ENCODE measurements at places on chromosomes 2 and 18. TPM values are rescaled to one million over a fixed set of nuclear protein-coding genes. Genes with fewer than 3 reads are reported as not detected.
A peak's percentile ranks its signal among the peaks of the same experiment; 100 is the strongest.

DNA sequence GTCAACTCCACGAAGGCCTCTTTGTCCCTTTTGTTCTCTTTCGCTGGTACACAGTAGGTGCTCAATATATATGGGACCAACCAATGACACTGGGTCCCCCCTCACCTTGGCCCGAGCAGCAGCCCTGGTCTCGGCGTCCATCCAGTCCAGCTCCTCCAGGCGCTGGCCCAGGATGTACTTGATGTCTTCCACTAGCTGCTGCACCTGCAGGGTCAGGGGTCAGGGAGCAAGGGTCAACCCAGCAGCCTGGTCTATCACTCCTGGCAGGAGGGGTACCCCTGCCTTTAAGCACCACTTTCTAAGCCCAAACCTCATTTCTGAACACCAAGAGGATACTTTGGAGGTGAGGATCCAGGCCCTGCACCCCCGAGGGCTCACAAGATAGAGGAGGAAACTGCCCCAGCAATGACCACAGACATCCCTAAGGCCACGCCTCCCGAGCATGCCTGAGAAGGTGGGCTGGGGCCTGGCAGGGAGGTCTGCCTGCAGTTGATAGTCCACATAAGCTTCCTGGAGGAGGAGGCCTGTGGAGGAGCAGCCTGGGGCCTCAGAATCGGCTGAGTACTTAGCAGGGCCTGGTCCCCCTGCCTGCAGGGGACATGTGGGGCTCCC is 4.2 kb downstream of the ECEL1 start:
- no peak for DNase-seq

DNA sequence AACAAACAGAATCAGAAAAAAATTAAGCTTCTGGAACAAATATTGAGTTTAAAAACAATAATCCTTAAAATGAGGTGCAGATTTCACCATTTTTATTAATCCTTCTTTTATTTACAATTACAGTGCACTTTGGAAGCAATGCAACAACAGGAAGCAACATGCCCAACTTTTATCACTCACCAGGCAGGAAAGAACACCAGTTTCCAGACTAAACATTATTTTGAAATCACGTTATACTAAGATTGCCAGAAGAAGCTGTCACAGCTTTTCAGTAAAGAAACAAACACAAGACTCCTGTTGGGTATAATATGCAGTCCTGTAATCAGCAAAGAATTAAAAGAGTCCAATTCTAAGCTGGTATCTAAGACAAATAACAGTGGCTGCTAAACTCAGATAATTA is 137.9 kb upstream of the ZC3H15 start:
- DNase-seq = no peak

DNA sequence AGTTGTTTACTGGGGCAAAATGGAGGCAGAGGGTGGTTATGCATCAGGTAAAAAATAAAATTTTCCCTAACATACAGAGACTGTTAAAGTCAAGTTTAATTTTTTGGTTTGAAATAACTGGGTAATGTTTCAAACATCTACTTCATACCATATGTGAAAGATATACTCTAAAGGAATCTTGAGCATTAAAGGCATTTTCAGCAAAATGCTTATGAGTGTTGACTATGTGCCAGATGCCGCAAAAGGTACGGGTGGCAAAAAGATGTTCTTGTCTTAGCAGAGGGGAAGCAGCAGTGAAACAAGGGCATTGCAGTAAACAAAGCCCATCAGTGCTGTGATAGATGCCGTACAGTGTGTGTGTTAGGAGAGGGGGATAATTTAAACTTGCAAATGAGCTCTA is 263.1 kb upstream of the ID2 start:
- no peak for DNase-seq

DNA sequence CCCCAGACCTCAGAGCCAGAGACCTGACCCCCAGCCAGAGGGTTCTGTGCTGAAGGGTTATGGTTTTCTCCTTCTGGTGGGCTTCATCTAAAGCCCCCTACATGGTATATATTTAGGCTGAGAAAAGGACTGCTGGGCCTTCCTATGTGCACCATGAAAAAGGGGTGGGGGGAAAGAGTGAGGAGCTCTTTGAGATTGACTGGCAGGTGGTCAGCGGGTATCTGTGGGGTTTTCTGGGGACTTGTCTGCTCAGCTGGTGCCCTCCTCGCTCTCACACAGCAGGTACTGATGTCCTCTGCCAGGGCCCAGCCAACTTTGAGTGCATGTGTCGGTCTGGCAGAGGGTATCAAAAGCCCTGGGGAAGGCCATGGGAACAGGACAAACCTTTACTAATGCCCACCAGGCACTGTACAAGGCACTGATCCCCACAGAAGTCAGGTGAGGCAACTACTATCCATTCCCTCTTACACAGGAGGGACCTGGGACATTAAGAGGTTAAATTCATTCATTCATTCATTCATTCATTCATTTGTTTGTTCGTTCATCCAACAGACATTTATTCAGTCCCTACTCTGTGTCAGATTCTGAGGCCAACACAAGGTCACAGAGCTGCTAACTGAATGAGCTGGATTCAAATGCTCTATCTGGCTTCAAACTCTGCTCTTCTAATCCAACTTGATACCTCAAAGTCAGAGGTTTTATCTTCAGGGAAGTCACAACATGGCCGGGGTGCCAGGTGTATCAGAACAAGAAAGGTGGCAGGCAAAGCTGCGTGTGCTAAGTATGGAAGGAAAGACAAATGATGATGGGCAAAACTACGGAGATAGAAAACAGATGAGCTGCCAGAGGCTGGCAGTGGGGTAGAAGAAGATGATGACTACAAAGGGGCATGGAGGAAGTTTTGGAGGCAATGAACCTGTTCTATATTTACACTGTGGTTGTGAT is 44.6 kb downstream of the REEP1 start:
- no peak for DNase-seq

DNA sequence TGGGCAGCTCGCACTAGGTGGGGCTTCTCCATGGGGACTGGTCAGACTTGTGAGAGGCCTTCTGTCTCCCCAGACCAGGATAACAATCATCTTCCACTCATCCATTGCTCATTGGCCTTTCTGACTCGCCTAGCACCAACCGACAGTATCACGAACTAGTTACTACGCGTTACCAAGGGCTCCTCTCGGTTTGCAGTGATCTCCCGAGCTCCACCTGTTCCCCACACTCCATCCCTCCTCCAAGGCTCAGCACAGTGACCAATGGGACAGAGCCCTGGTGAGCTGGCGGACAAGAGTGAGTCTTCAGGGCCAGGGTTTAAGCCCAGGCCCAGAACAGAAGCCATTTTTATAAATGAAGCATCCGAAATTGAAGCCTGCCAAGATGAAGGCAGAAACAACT is 42.8 kb upstream of the SMAD7 start:
- DNase-seq = no peak

DNA sequence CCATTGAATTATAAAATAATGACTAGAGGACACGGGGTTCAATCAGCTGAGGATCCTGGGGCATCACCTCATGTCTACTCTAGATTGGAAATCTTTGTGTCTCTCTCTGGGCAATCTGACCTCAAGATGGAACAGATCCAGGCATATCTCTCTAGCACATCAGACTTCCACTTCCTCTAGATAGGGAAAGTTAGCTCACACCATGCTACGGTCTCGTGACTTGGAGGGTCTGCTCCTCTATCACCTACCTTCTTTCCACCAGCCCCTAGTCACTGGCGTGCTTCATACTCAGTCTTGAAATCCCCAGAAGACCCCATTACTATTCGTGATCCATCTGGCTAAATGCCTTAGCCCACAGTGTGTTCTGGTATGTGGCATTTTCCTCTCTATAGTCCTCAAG is 148.8 kb downstream of the ANKRD44 start:
- no peak for DNase-seq

DNA sequence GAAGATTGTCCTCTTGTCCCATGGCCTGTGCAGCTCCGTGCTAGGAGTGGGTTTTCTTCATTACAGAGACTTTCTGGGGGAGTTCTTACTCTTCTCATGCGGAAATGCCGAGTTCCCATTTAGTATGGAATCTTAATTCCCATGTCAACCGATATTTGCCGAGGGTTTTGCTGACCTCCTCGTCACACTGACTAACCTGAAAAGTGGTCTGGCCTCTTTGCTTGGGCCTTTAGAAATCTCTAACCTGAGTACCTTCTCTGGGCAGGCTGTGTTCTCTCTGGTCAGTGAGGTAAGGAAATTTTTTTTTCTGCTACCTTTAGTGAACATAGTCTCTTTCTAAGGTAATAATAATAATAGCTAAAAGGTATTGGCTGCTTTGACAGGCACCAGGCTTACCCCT is 10.9 kb upstream of the EML6 start:
- DNase-seq = no peak

DNA sequence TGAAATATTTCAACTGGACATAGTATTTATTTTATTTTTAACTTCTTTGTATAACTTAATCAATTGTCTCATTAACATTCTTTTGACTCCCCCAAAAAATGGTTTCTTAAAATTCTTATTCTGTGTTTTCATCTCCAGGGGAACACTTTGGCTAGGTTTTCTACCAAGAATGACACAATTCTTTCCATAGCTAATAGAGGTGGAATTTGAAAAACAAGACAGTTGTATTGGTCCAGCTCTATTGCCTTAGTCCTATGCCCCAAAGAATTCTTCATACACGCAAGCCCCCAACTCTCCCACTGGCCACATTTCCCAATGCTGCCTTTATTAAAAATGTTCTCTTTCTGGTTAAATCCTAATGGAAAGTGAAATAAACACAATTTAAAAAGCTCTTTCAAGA is 104.7 kb upstream of the PKDCC start:
- DNase-seq = no peak

- no peak for DNase-seq
These were observed 195.8 kb upstream of the SMAD2 start for GRCh38 chr18:48126240-48126639.

- DNase-seq = no peak
These were observed 157.4 kb downstream of the FHOD3 start for GRCh38 chr18:36454848-36455458.

- no peak for DNase-seq
These were observed 13.5 kb downstream of the ZFP36L2 start for GRCh38 chr2:43212931-43213330.

- no peak for DNase-seq
These were observed 353.8 kb downstream of the INSIG2 start for GRCh38 chr2:118442046-118442445.

- DNase-seq = no peak
These were observed 32.1 kb downstream of the HK2 start for GRCh38 chr2:74865770-74866674.

DNA sequence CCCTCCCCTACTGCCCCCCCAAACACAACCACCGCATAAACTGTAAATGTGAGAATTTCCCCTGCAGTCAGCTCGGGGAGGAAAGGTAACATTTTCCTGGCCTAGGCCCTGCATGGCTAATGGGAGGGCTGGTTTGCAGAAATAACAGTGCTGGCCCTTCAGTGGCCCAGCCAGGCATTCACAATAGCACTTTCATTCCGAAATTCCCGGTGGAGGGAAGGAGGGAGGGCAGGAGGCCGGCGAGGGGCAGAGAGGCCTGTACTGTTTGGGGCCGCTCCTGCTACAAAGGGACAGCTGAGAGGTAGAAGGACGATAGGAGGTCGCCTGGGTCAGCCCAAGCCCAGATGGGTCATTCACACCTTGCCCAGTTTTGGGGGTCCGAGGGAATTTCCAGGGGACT is 11.3 kb downstream of the CYP26B1 start:
- DNase-seq = peak; percentile 68

DNA sequence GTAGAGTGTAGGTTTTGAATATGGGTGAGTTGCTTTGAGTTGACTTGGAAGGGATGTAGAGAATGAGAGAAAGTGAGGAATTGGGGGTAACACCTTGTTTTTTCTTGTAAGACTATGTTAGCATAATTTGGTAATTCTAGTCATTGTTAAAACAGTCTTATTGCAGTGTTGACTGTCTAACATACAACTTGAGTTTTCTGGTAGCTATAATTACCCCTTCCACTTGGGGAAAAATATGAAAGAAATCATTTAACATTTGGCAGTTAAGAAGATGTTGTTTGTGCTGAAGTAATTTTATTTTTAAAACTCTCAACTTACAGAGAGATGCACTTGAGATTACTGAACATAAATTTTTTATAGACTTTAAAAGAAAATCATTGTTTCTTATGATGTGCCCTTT is 108.2 kb downstream of the COMMD1 start:
- no peak for DNase-seq

DNA sequence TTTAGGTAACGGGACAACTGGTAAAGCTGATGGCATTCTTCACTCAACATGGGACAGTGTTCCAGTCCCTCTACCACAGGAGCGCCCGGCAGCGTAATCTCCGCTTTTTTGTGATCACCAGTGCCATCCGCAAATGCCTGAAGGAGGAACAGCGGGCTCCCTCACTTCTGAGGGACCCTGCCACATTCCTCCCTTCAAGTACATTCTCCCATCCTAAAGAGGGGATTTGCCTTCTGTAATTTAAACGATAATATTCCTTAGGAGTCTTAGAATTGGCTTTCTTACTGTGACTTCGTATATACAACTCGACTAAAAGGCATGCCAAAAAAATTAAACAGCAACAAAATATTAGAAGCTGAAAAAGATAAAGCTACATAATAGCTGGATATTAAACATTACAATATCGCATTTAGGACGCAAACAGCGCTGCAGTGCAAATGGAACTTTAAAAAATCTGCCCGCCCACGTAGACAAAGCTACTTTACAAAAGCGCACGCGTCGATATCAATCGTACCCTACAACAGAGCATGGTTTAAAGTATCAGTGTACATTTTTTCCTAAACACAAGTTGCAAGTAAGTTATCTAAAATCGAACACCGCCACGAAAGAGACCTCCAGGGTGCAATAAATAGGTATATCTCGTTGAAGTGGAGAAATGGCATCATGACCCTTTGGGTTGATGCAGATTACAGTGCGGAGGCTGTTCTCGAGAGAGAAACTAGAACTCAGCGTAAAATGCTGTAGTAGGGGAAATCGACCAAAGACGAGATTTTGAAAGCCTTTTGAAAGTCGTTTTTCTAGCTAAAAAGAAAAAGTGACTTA is 2.3 kb upstream of the VSNL1 start:
- peak; percentile 67 for DNase-seq

GRCh38 chr18:12839526-12840196 is 44.4 kb downstream of the PTPN2 start:
- DNase-seq = no peak

DNA sequence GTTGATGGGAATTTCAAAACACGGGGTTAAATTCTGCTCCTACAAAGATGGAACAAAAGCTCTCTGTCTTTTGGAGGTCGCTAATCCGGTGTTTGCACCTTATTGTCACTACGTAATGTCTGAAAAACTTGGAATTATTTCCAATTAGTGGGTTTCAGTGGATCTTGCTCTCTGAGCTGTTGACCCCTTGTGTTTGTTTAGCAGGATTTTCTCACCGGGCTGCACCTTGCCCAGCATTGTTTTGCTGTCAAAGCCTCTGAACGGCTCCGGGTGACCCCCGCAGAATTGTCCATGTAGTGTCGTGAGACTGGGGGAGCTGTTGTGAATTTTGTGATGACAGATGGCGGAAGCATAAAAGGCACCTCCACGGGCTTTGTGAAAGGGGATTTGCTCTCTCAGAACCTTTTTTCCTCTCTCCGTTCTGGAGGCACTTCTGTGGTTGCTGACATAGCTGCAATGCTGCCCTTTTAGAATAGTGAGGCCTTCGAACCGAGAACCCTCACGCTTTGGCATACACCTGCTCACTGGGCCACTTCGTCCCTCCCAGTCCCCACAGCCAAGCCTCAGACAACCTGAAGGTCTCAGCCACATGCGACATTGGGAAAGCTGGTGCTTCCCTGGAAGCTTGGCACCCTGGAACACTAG is 129.4 kb downstream of the ACOXL start:
- peak; percentile 89 for DNase-seq

IL1RL2 gene
- not detected for total RNA-seq

SIX3 gene
- 28.8 TPM for total RNA-seq

WNT6 gene
- not detected for total RNA-seq

FAM237A gene
- not detected for total RNA-seq

UGT1A10 gene
- total RNA-seq = not detected

SLC4A5 gene
- 2.0 TPM for total RNA-seq

ACMSD gene
- total RNA-seq = not detected

SP5 gene
- total RNA-seq = 8.5 TPM

BOLL gene
- total RNA-seq = not detected

TMEM247 gene
- not detected for total RNA-seq
